B cell (primary cell): ENCODE measurements at places on chromosomes 4 and X. TPM values are rescaled to one million over a fixed set of nuclear protein-coding genes. Genes with fewer than 3 reads are reported as not detected.

The MAGEC3 gene
- not detected in 2 replicates for total RNA-seq

DNA sequence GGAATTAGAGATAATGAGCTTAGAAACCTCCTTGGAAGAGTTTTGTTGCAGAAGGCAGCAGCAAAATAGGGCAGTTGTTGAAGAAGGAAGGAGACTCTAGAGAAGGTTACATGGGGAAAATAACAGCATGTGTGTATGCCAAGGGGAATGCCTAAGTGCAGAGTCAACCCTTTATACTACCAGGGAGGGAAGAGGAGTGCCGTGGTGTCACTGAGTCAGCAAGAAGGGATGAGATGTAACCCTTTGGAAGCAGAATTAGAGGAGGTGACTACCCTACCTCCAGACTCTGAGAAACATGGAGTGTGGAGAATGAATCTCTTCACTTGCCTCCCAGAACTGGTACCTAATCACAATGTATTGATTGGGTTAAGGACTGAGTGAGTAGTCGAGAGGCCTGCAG, 6.7 kb upstream of the GABRE start:
- H3K27me3 ChIP-seq, result no peaks in the 10 kb centered on the region
- H3K27ac ChIP-seq, result no peak overlapping the region
- H3K36me3 ChIP-seq, result no peaks in the 10 kb centered on the region
- no peaks in the 10 kb centered on the region for H3K4me1 ChIP-seq

- no peak overlapping the region for H3K4me3 ChIP-seq
- H3K27me3 ChIP-seq, result no peaks in the 10 kb centered on the region
- DNase-seq, result no peak
- no peaks in the 10 kb centered on the region for H3K36me3 ChIP-seq
Observed at GRCh38 chr4:85381968-85382367, 93.0 kb upstream of the ARHGAP24 start.

DNA sequence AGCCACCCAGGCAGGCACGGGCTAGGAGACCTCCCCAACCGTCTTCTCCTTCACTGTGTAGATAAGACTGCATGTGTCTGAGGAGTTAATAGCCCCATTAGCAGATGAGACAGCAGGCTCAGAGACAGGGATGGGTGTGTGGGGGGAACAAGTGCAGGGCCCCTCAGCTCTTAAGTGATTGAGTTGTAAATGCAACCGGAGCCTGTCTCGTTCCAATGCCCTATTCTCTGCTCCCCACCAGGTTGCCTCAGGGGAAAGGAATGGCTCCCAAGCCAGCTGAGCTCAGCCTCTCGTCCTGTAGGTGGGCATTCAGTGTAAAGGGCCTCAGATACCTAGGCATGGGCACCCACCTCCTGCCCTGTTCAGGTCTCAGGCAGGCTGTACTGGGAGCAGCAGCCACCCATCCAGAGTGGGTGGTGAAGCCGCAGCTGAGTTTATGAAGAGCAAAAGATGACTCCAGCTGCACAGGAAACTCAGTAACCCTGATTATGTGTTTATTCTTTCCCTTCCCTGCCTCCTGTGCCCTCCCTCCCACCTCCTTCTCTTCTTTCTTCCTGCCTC, 87.3 kb downstream of the PJA1 start:
- H3K4me1 ChIP-seq, result no peaks in the 10 kb centered on the region
- no peaks in the 10 kb centered on the region for H3K36me3 ChIP-seq
- H3K4me3 ChIP-seq, result no peak overlapping the region
- H3K27ac ChIP-seq, result no peak overlapping the region
- no peak for DNase-seq
